ENCODE measurements at places on chromosomes 6 and 20.

DNA sequence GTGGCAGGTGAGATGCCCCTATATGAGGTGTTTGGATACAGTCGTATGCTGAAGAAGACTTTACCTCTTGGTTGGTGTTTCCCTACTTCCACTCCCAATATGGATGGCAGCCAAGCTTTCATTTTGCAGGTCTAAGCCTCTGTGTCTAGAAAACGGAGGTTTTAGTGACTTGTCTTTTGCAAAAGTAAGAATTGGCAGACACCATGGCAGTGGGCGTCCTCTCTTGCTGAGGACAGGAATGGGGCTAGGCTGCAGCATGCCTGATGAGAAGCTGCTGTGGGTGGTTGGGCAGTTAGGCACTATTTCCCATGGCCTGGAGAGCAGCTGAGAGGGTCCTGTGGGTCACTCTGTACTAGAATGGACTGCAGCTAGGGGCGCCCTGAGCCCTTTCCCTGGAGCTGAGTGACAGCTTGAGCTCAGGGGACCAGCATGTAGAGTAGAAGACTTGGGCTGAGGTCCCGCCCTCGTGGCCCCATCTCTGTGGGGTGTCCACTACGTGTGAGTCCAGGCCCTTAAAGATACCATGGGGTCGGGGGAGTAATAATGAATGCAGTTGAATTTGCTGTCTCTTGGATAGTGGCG is 127.4 kb downstream of the CDH26 start:
- DNase-seq, result no peak

GRCh38 chr20:32365564-32365963 is 7.4 kb downstream of the ASXL1 start:
- no peak for DNase-seq

DNA sequence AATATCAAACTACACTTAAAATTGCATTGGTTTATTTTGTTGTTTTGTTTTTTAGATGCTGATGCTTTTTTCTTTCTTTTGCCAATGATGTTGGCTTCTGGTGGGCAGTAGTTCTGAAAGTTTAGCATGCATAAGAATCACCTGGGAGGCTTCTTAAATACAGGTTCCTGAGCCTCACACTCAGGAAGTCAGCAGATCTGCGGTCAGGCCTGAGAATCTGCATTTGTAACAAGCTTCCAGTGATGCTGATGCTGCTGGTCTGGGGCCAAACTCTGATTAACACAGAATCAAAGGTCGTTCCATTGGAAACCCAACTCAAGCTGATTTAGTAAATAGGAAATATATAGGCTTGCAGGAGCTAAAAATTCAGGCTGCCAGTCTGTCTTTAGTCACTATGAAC is 412.9 kb upstream of the SPTLC3 start:
- DNase-seq, result no peak

GRCh38 chr6:70080443-70081070 is 214.2 kb downstream of the COL19A1 start:
- no peak for DNase-seq

GRCh38 chr6:72218125-72218524 is 331.8 kb downstream of the RIMS1 start:
- DNase-seq, result no peak

- no peak for DNase-seq
These were observed 62.3 kb downstream of the MAP7 start for GRCh38 chr6:136487759-136488425.
